Endothelial cell of umbilical vein (primary cell): ENCODE measurements at places on chromosomes 7 and 10. TPM values are rescaled to one million over a fixed set of nuclear protein-coding genes. Genes with fewer than 3 reads are reported as not detected.
A peak's percentile ranks its signal among the peaks of the same experiment; 100 is the strongest.

Gene PGAM2
- 0.11 and 0.19 TPM in 2 replicates for polyA plus RNA-seq

Gene SEMA3E
- not detected in 2 replicates for polyA plus RNA-seq

Gene GIMAP4
- polyA plus RNA-seq, result 38.6 and 56.6 TPM in 2 replicates

Gene FBXO24
- polyA plus RNA-seq, result 0.16 and 0.37 TPM in 2 replicates

Gene PRKAR2B
- polyA plus RNA-seq, result 6.8 and 10.7 TPM in 2 replicates

Gene VPS37D
- polyA plus RNA-seq, result 2.1 and 2.9 TPM in 2 replicates

- DNase-seq, result no peak
These were observed 88.0 kb downstream of the TMEM178B start for GRCh38 chr7:141161550-141162535.

- DNase-seq, result peak; percentile 41
These were observed 6.7 kb downstream of the ATP6V1F start for GRCh38 chr7:128869138-128869943.

- no peak for DNase-seq
These were observed 1.0 kb upstream of the NPFFR1 start for GRCh38 chr10:70284542-70285475.

DNA sequence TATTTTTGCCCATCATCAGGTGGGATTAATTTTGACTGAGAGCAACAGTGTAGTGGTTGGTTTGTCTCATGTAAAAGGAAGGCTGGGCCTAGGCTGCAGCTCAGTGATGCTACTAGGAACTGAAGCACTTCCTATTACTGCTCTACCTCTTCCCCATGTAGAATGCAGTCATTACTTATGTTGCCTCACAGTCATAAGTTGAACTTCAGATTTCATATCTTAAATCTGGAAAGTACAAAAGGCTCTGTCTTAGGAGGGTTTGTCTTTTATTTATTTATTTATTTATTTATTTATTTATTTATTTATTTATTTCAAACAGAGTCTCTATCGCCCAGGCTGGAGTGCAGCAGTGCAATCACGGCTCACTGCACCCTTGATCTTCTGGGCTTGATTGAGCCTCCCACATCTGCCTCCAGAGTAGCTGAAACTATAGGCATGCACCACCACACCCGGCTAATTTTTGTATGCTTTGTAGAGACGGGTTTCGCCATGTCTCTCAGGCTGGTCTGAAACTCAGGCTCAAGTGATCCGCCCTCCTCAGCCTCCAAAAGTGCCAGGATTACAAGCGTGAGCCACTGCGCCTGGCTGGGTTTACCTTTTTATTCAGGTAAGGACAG lies 721.7 kb upstream of the GALNT17 start:
- no peak for DNase-seq

DNA sequence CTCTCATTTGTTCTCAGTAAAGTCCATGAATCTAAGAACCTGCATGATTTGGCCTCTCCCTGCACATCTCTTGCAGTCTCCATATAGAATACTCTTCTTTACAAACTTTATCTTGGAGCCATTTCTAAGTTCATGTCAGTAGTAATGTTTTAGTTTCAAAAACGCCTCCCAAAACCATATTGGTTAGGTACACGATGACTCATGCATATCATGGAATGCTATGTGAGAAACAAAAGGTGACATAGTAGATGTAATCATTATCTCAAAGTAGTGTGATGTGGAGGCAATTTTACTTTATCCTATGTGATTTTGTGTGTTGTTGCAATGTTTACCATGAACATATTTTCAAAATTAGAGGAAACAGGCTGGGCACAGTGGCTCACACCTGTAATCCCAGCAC lies 520.7 kb downstream of the KCNMA1 start:
- DNase-seq, result no peak

DNA sequence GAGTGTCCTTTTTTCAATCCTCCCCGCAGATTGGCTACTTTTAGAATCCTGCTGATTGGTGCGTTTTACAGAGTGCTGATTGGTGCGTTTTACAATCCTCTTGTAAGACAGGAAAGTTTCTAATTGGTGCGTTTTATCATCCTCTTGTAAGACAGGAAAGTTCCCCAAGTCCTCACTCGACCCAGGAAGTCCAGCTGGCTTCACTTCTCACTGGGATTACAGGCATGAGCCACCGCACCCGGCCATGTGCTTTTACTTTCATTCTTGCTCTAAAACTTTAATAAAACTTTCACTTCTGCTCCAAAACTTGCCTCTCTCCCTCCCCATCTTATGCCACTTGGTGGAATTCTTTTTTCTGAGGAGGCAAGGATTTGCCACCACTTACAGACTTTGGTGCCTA lies 17.0 kb upstream of the WAPL start:
- DNase-seq, result no peak

DNA sequence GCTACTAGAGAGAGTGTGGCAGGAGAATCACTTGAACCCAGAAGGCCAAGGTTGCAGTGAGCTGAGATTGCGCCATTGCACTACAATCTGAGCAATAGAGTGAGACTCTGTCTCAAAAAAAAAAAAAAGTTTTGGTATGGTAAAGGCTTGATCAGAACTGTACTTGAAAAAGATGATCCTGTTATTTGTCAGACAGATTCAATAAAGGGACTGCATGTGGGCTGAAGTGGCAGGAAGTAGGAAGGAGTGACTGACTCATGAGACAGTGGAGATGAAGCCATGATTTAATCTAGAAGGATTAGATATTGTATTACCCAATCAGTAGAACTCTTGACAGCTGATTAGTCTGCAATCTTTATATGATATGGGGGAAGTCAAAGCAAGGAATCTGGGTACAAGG lies 2.7 kb upstream of the TMEM254 start:
- no peak for DNase-seq

GRCh38 chr10:74289951-74290350 lies 138.9 kb downstream of the ADK start:
- DNase-seq, result peak; percentile 19

DNA sequence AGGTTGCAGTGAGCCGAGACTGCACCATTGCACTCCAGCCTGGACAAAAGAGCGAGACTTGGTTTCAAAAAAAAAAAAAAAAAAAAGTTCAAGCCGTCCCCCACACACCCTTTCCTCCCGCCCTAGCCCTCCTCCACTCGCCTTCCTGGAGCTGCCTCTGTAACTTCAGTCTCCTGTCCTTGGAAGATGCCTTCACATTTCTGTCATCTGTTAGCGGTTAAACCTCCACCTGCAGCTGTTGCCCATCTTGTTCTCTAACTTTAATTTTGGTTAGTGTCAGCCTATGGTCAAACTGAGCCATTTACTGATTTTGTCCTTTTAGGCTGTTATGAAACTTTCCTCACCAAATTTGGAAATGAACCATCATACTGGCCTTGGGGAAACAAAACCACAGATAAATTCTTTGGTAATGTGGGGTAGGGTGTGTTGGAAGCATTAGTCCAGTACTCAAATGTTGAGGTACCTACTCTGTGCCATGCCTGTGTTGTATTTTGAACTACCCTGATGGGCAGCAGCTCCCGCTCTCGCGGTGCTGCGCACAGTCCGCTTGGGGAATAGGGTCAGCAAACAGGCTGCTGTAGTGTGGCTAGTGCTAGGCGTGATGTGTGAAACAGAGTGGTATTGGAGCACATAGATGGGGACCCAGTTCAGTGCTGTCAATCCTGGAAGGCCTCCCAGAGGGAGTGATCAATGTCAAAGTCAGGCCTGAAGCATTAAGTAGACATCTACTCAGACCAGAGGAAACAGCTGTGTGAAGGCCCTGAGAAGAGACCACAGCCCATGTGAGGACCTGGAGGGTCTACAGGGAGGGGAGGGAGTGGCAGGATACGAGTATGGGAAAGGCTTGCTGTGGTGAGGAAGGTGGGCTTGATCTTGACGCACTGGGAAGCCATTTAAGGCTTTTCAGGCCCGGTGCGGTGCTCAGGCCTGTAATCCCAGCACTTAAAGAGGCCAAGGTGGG lies 26.9 kb downstream of the SFXN4 start:
- no peak for DNase-seq

DNA sequence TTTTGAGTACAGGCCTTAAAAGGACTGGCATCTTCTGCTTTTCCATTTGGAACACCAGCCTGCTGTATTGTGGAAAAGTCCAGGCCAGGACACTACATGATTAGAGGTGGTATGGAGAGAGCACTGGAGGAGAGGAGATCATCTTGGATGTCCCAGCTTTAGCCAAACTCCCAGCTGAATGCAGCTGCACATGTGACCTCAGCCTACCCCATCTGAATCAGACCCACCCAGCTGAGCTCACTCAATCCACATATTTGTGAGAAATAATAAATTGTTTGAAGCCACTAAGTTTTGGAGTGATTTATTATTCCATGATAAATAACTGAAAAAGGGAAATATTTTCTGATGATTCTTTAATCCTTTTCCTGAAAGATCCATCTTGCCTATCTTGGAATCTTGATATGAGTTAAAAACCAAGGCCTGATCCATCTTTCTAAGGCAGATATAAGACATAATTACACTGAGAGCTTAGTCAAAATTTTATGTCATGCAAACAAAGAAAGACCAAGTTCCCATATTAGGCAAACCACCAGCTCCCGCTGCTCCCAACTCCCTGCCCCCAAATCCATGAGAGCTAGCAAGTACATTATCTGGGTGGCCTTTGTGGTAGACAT lies 55.1 kb upstream of the TRIL start:
- DNase-seq, result no peak

DNA sequence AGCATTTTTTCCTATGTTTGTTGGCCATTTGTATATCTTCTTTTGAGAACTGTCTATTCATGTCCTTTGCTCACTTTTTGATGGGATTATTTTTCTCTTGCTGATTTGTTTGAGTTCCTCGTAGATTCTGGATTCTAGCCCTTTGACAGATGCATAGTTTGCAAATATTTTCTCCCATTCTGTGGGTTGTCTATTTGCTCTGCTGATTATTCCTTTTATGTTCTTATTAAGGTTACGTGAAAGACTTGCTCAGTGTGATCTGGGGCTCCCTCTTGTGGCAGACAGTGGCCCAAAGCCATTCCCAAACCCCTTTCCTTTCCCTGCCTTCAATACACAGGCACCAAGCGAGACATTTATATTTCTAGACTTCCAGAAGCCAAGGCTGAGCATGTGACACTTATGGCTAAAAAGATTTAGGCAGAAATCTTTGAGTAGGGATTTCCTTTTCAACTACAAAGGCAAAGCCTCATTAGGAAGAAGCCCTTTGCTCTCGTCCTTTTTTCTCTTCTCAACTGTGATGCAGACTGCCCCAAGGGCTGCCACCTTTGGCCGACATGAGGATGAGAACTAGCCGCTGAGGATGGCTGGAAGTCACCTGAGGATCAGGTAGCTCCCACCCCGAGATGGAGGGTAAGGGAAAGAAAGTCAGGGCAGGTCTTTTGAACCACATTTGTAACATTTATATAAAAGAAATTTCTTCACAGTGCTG lies 23.6 kb downstream of the ST8SIA6 start:
- DNase-seq, result peak; percentile 87

DNA sequence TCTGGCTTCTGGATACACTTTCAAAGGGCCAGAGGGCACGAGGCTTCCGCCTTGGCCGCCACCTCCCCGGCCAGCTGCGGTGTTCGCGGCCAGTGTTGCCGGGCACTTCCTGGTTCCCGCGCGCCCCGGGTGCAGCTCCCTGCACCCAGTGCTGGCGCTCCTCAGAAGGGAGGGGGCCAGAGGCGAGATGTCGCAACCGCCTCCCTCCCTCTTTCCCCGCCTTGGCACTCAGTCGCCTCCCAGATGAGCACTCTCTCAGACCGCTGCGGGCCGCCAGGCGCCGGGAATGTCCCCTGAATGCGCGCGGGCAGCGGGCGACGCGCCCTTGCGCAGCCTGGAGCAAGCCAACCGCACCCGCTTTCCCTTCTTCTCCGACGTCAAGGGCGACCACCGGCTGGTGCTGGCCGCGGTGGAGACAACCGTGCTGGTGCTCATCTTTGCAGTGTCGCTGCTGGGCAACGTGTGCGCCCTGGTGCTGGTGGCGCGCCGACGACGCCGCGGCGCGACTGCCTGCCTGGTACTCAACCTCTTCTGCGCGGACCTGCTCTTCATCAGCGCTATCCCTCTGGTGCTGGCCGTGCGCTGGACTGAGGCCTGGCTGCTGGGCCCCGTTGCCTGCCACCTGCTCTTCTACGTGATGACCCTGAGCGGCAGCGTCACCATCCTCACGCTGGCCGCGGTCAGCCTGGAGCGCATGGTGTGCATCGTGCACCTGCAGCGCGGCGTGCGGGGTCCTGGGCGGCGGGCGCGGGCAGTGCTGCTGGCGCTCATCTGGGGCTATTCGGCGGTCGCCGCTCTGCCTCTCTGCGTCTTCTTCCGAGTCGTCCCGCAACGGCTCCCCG lies at the start of gene FFAR4:
TSS of gene FFAR4 (plus strand) at position 231 of the 842 bp plus-strand sequence. CDS start at position 287, 56 bp downstream.
- DNase-seq, result no peak

DNA sequence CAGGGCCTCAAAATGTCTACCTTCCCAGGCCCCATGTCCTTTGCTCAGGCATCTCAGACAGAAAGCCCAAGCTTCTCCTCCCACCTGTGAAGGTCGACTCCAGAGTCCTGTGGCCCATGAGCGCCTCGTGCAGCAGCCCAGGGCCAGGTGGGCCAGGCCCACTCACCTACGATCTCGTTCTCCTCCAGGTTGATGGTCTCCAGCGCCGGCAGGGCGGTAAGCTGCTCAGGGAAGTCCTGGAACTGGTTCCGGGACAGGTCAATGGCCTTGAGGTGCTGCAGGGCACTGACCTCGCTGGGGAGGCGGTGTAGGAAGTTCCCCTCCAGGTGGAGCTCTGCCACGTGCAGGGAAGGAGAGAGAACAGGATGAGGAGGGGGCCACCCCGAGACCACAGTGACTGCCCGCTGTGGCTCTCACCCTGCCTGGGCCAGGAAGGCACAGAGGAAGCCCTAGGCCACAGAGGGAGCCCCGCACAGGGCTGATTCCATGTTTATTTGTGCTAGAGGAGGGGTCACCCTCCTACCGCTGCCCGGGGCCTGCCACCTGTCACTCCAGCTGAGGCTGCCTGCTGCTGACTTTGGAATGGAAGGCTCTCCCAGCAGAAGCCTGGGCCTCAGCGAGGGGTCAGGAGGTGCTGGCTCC lies 40.0 kb upstream of the NPFFR1 start:
- DNase-seq, result no peak

DNA sequence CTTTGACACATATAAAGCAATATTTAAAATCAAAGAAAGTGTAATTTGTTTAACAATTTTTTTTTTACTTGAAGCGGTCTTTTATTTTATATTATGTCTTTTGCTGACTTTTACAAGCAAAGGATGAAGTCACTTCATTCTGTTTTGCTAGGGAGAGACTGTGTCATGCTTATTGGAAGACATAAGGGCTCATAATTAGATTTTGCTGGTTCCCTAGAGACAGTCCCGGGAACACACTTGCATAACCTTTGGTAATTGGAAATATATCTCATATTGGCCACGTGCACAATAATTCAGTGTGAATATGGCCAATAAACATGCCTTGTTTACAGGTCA lies 448 bp upstream of the NET1 start:
- no peak for DNase-seq
